ENCODE measurements at places on chromosomes 5 and 9. TPM values are rescaled to one million over a fixed set of nuclear protein-coding genes. Genes with fewer than 3 reads are reported as not detected.

The KIF4B gene
- not detected for total RNA-seq

GRCh38 chr5:81212211-81212751 is 20.8 kb upstream of the CKMT2 start:
- no peak for DNase-seq

- no peak for DNase-seq
Measured at GRCh38 chr5:134249469-134250379, 23.9 kb upstream of the PPP2CA start.

The RGMB gene
- 1.4 TPM for total RNA-seq

- peak; percentile 67 for DNase-seq
Measured at GRCh38 chr5:134101686-134102439, 12.6 kb upstream of the TCF7 start.

DNA sequence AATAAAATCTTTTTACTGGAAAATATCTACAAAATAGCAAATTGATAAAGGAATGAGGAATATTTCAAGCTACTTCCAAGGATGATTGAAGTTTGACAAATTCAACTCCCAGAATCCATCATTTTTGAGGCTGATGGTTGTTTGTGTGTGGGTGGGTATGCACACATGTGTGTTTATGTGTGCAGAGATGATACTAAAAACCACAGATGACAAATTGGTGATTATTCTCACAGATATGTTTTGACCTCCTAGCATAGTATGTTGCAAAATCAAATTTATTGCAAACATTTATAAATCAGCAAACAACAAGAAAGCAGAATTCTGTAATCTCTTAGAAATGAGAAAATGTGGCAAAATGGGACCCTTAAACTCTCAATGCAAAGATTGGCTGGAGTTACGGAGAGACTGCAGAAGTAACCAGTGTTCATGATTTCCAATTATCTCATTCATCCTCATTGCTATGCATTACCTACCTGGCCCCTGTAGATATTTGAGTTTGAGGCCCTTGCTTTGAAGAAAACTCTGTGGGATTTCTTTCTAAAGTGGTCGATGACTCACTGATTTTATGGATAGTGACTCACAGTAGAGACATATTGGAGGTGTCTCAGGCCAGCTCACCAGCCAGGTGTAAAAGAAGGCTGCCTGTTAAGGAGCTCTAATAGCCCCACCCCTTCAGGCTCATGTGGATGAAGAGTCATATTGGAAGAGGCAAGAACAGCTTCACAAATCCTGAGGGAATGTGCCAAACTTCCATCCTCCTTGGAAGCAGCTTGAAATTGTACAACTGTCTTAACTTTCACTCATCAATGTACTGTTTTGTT is 44.6 kb upstream of the TMC1 start:
- DNase-seq = peak; percentile 12
